Fibroblast of mammary gland (primary cell): ENCODE measurements at places on chromosomes 2 and 18.

DNA sequence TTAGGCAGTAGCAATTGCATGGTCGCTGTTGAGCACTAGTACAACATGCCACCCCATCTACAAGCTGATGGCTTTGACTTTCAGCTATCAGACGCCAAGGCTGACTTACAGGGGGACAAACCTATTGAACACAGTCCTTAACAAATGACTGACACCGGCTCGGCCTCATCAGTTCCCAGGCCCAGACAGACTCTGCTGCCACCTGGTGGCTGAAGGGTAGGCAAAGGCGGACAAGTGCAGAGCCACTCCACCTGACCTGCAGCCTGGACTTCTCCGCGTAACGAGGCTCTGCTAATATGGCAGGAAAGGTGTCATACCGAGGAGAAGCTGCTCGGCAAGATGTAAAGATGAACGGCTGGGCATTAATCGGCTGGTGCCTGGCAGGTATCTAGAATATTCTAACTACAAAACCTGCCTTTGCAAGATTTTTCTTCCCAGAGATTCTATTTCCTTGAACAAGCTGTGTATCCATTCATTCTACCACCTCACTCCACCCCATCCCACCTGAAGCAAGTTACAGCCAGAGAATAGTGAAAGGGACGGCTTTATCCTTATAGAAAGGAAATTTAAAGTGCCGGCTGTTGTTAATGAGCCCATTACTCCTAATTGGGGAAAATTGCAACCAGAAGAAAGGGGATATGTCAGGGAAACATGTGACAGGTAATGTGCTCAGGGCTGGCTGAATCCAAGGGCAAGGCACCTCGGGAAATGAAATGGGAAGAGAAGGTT, 67.4 kb downstream of the STEAP3 start:
- peak; percentile 60 for DNase-seq

DNA sequence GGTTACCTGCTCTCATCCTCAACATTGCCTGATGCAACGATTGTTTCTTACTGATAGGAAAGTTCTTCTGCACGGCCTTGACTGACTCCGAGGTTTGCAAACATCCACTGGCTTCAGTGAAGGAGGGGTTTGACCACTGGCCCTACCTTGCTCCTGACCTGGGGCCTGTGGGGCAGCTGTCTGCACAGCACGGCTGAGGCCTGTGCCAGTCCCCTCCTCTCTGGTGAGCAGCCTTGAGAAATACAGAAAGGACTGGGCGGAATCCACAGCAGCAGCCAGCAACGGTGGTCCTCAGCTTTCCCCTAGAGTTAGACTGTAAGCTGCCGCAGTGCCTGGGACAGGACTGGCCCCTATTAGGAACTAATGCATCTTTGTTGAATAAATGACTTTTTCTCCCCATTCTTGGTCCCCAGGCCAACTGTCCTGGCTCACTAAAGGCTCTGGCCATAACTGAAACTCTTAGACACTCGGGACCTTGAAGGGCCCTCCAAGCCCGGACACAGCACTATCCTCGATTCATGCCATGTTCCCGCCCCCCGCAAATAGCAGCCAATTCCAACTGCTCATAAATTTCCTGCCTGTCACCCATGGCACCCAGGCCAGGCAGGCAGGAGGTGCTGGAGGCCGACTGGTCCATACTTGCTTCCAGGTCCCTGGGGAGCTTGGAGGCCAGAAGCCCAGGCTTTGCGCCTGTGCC, 26.7 kb downstream of the ATOH8 start:
- no peak for DNase-seq

DNA sequence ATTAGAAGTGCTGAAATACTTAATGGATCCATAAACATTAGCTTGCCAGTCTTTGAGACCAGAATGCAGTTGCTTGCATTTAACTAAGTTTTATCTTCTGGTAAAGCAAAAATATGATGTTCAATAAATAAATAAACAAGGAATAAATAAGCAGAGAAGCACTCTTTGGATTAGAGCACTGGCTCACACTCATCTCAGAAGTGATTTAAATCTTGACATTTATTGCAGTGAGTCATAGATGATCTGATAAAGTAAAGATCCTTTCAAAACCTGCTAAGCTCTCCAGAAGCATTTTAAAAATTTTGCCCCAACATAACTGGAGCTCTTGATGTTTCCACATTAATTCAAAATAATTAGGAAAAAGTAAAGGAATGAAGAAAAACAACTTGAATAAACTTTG, 66.8 kb downstream of the KYNU start:
- peak; percentile 34 for DNase-seq

DNA sequence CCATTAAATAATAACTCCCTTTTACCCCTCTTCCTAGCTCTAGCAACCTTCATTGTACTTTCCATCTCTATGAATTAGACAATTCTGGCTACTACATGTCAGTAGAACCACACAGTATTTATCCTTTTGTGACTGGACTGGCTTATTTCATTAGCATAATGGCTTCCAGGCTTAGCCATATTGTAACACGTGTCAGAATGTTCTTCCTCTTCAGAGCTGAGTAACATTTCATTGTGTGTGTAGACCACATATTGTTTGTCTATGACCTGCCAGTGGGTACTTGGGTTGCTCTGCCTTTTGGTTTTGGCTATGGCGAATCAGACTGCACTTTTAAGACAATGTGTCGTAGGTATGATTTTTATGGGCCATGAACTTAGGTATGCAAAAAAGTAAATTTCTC, 20.9 kb downstream of the TSN start:
- no peak for DNase-seq

DNA sequence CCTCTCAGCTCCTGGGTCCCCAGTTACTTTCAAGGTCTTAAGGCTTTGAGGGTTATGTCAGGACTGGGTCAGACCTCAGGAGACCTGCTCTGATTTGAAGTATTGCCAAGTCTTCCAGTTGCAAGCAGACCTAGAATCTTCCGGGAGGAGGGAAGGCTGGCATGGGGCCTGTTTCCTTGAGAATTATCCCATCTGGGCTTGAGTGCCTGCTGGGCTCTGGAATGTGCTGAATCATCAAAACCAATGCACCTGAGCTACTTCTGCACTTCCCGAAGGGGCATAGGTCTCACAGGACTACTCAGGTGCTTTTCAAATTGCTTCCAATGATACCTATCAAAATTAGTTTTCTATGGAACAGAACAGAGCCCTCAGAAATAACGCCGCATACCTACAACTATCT, 327.3 kb downstream of the XIRP2 start:
- no peak for DNase-seq

GRCh38 chr2:72994991-72995380, 76.5 kb downstream of the SFXN5 start:
- no peak for DNase-seq

DNA sequence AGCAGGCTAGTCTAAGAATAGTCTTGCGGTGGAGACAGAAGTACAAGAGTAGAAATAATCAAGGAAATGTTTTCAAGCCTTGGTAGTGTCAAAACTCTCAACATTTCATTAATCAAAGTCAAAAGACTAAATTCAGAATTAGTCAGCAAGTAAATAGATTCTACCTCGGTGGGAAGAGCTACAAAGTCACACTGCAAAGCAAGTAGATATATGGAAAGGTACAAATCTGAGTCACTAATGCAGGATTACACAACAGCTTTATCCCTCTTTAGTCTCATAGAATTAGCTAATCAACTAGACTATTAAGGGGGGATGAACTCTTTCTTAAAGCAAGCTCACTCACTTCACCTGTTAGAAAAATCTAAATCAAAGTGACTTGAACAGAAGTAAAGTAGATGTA, 568.7 kb upstream of the CNTNAP5 start:
- no peak for DNase-seq

DNA sequence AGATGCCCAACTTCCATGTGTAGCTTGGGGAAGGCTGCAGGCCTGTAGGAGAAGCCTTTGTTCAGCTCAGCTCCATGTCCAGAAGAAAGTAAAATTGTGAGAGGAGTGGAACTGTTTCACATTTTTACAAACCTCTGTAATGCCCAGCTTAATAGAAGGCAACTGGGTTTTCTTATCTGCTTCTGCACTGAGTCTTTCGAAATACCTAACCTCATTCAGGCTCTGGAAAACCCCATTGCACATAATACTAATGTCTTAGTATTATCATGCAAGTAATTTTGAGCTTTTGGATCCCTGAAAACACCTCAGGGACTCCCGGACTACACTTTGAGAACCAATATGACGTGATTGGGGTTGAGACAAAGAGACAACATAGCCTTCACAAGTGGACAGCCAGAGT, 5.8 kb downstream of the SMIM21 start:
- DNase-seq: no peak

DNA sequence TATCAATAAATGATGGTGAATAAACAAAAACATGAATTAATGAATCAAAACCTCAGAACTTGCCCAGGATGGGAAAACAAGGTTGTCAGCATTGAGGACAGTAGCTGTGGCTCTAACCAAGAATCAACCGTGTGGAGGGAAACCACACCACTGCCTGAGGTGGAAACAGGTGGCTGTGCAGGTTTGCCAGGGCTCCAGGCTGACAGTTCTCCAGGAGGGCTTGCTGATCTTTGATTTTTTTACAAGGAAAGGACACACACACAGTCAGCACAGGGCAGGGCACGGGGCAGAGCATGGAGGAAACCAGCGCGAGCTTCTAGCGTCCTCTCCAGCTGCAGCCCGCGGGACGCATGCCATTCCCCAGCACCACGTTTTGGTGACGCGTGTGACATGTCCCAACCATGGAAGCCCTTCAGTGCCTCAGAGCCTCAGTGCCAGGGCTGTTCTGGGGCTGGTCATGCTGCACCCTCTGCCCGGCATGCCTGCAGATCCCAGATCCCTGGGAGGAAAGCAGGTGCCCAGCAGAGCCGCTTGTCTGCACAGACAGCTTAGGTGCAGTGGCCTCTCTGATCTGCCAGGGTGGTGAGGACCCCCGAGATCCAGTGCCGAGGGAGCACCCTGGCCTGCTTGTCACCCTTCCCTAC, 15.8 kb upstream of the AGXT start:
- no peak for DNase-seq
